M059J (cell line): ENCODE measurements at places on chromosomes 12 and 14.

DNA sequence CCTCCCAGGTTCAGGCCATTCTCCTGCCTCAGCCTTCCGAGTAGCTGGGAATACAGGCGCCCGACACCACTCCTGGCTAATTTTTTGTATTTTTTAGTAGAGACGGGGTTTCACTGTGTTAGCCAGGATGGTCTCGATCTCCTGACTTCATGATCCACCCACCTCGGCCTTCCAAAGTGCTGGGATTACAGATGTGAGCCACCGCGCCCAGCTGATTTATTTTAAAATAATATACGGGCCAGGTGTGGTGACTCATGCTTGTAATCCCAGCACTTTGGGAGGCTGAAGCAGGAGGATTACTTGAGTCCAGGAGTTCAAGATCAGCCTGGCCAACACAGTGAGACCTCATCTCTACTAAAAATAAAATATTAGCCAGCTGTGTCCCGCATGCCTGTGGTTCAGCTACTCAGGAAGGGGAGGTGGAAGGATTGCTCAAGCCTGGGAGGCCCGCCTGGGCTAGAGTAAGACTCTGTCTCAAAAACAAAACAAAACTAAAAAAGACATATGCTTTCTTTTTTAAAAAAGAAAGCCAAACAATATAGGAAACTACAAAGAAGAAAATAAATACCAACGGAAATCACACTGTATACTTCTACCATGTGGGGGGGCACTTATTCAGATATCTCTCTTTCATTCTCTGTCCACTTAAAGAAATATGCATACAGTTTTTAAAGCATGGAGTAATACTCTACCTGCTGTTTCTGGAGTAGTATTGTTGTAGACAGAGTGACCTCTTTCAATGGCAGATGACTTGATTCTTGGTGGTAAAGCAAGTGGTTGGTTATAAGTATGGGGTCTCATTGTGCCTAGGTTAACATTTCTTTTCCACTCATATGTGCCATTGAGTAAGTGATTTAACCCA, 930 bp upstream of the MIA2 start:
- peak; percentile 61 for DNase-seq

DNA sequence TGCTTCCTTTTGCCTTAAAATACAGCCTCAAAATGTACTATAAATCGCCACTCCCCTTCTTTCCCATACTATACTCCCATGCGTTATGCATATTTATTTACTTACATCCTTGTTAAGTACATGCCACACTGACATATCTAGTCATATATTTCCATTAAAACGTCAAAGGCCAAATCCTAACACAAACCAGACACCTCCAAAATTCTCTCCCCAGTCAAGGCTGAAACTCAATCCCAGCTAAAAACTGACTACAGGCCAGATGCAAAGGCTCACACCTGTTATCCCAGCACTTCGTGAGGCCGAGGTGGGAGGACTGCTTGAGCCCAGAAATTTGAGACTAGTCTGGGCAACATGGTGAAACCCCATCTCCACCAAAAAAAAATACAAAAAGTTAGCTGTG, 5.7 kb upstream of the CAND1 start:
- DNase-seq, result no peak

GRCh38 chr12:103128862-103129501, 171.5 kb downstream of the ASCL1 start:
- DNase-seq, result no peak

- DNase-seq, result no peak
Measured at GRCh38 chr12:103769240-103769945, 71.6 kb downstream of the NT5DC3 start.

DNA sequence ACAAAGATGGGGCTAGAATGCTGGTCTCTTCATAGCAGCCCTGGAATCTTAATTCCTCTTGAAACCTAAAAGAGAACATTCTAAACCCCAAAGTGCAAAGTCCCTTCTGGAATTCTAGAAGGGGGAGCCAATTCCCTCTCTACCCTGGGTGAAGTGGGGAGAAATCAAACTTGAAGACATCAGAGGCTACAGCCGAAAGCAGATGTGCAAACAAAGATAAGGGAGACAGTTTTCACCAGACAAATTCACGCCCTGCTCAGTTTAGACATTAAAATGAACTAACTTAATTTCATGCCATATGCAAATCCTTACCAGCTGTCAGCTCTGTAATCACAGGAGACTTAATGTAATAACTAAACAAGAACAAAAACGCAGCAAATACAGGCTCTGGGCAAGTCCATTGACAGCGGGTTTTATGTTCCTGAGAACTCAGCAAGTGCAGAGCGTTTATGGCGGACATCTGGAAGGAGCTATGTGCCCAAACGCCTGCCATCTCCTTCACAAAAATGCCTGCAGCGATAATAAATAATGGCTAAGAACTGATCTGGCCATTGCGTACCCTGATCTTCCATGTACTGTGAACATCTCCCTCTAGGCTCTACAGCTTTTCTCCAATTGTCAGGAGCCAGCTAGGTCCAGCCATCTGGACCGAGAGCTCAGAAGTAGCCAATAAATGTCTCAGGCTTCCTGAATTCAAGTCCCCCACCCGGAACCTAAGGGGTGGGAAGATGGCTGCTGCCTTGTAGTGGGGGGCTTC, 19.1 kb upstream of the FICD start:
- DNase-seq, result no peak

DNA sequence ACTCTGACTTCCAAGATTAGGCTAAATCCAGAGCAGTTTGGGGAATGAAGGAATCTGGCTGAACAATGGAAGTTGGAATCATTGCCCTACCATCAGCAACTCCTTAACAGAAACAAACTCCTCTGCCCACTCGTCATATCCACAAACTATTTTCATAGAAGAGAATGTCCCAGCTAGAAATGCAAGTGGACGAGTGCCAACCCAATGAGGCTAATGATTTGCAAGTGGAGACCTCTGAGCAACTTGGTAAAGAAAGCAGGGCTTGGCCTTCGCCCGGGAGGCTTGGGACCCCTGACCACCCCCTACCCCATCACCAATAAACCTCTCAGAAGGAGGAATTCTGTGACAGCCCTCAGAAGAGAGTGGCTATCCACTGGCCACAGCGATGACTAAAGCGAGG, 40.0 kb upstream of the DDX11 start:
- no peak for DNase-seq

DNA sequence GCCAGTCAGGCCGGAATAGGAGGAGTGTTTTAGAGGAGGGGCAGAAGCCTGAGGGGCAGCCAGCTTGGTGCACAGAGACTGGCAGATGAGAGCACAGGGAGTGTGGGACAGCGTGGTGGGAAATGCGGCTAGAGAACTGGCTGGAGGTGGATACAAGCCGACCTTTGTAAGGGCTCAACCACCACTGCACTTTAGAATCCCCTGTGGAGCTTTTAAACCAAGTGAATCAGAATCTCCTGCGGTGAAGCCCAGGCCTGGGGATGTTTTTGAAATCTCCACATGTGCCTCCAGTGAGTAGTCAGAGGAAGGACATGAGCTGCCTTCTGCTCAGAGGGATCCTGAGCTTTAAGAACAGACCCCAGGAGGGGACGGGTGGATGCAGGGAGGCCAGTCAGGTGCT, 10.9 kb upstream of the PCED1B start:
- no peak for DNase-seq

DNA sequence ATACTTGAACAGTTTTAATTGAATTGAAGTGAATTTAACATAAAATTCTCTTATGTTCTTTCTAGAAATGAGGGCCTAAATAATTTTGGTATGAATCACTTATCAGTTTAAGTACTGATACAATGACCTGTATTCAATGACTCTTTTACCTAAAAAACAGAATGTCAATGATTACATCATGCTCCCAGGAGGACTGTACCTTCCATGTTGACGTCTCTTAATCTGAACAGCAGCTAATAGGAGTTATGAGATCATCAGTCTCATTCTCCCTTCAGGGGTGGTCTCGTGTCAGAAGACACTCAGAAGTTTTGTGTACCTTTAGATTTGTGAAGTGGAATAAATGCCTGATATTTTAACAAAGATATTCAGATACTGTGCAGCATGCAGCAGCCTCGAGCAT, 206.3 kb downstream of the CNTN1 start:
- DNase-seq, result no peak

GRCh38 chr14:48970943-48971342, 615.2 kb downstream of the RPS29 start:
- peak; percentile 9 for DNase-seq

- DNase-seq, result no peak
Measured at GRCh38 chr12:40153432-40153831, 47.6 kb upstream of the SLC2A13 start.

DNA sequence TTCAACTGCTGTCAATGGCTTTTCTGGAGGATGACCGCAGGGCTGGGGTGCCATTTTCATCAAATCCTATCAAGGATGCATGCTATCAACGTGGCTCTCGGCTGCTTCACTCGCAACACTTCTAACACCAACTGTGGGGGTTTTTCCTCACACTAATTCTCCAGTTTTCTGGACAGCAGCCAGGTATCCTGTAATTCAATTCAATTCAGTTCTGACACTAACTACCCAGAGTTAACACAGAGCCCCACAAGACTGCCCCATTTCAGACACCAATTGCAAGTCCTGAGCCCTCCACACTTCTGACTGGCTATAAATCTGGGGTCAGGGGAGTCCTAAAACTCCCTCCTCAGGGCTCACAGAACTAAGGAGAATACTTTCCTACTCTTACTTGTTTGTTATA, 55.3 kb upstream of the TMCC3 start:
- no peak for DNase-seq

DNA sequence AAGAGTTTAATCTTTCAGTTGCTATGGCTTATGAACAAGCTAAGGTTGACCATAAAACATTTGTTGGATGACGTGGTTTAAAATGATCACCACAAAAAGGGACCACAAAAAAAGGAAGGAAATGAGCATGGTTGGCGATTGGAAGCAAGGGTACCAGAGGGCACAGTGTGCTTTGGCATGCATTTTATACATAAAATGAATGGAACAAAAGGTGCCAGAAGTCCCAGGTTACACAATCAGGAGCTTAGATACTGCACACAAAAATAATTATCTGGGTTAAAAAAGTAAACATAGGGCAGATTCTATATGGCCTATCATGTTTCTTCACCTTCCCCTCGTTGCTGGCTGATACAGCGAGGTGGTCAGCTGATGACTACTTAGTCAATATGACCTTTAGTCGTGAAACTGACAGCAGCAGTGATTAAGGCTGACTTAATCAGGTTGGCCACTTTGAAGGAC, 50.7 kb downstream of the ZC3H14 start:
- peak; percentile 91 for DNase-seq

GRCh38 chr12:43937947-43938346, 102.1 kb downstream of the TMEM117 start:
- DNase-seq, result no peak

- no peak for DNase-seq
Measured at GRCh38 chr12:110972866-110973265, 52.5 kb upstream of the MYL2 start.

DNA sequence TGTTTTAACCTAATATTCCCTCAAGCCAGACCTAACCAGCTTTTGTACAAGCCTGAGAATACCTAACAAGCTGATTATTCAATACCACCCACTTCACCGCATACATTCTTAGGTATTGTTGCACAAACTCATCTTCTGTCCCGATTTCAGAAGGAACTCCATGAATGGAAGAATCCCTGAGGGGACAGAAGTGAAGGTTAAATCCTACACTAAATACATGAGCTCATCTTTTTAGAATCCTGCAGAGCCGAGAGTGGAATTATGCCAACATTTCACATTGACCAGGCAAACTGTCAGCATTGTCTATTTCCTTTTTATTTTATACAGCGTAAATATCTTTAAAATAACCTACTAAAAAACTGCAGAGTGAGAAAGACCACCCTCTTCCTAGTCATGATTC, 140.7 kb upstream of the PRICKLE1 start:
- DNase-seq, result peak; percentile 87

DNA sequence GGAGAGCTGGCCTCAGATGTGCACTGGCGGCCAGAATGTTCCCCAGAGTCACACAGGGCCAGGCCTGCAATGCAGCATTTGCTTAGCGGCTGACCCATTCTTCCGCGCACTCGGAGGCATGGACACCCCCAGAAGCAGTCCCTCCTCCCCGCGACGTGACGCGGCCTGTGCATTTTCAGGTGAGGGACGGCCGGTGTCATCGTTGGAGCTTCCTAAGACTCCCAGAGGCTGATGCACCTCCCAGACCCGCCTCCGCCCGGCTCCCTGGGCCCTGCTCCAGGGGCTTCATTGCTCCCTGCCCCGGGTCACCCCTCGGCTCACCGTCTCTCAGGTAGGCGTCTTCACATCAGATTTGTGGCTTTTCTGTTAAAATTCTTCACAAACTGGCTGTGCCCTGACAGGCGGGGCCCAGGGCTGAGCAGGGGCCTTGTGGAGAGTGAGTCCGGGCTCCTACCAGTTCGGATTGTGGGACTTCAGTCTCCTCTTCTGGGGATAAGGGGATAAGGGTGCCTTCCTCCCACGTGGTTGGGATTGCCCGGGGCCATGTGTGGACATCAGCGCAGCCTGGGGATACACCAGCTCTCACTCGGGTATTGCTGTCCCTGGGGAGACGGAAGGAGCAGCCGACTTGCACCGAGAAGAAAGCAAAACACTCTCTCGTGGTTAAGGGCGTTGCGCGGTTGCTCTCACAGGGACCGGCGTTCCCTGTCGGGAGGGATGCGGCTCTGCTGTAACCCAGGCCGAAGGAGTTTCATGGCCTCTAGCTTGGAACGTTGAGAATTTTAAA, 249.1 kb downstream of the ADGRD1 start:
- DNase-seq, result no peak

- no peak for DNase-seq
Measured at GRCh38 chr12:53466640-53467039, 14.7 kb downstream of the PCBP2 start.

- DNase-seq, result no peak
Measured at GRCh38 chr14:26128931-26129671, 468.7 kb downstream of the NOVA1 start.

- no peak for DNase-seq
Measured at GRCh38 chr14:103434868-103435442, 49.7 kb downstream of the MARK3 start.

- no peak for DNase-seq
Measured at GRCh38 chr14:89028462-89029134, 204.1 kb downstream of the TTC8 start.

DNA sequence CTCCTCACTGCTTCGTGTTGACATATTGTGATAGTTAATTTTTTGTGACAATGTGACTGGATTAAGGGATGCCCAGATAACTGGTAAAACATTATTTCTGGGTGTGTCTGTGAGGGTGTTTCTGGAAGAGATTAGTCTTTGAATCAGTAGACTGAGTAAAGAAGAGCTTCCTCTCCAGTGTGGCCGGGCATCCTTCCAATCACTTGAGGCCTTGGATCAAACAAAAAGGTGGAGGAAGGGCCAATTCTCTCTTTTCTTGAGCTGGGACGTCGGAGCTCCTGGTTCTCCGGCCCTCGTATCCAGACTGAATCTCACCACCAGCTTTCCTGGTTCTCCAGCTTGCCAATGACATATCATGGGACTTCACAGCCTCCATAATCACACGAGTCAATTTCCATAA, 240.4 kb downstream of the CHST11 start:
- no peak for DNase-seq

- DNase-seq, result no peak
Measured at GRCh38 chr14:89256283-89256682, 160.8 kb downstream of the FOXN3 start.
